Activated CD8-positive, alpha-beta T cell treated with anti-CD3 and anti-CD28 coated beads for 36 hours (primary cell): ENCODE measurements at places on chromosomes 6 and 20.

GRCh38 chr6:10193321-10193720 is 221.6 kb downstream of the TFAP2A start:
- no peak for DNase-seq

DNA sequence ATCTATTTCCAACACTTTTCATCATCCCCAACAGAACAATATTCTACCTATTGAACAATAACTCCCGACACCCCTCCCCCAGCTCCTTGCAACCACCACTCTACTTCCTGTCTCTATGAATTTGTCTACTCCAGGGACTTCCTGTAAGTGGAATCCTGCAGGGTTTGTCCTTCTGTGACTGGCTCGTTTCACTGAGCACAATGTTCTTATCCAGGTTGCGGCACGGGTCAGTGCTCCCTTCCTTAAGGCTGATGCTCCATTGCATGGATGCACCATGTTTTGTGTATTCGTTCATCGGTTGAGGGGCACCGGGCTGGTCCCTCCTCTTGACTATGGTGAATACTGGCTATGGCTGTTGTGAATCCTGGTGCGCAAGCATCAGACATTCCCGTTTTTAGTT is 163.2 kb downstream of the TBXT start:
- DNase-seq: no peak

DNA sequence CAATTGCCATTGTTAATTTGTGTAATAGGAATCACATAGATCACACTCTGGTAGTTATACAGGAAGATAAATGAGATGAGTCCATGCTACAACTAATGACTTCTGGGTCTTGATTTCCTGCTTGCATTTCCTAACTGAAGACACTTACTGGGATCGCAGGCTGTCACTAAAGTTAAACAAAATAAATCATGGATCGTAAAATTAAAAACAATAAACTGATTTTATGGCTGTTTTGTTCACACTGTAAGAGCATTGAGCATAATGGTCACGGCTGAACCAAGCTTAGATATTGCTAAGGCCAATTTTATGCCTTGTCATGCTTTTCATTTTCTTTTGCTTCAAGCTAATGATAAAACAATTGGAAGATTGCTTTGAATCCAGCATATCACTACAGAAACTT is 332.5 kb upstream of the CITED2 start:
- no peak for DNase-seq

DNA sequence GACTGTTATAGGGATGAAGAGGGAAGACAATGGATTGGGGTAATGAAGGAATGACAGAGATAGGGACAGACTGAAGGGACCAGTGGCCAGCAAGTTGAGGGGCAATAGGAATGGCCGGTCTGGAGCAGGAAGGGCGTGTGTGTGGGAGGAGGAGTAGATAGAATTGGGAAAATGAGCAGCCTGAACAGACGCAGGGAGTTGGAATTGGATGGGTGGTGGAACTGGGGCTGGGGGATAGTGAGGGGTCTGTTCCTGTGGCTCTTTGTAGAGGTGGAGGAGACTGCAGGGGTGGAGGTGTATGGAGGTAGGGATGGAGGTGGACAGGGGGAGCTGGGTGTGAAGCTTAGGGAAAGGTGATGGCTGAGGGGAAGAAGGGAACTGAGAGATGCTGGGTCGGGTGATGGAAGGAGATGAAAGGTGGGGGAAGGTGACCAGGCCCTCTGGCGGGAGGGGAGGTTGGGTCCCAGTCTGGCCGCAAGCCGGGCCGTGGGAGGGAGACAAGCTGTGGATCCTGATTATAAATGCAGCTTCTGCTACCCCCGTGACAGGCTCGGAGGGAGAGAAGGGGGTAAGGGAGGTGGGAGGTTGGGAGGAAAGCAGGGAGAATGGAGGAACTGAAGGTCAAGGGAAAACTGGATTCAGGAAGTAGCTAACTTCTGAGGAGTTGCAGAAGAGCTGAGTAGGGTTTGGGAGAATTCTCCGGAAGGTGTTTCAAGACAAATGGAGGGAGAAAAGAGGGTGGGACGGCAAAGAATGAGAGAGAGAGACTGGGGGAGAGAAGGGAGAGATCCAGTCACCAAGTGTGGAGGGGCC is 5.2 kb downstream of the SYNGAP1 start:
- DNase-seq: no peak

DNA sequence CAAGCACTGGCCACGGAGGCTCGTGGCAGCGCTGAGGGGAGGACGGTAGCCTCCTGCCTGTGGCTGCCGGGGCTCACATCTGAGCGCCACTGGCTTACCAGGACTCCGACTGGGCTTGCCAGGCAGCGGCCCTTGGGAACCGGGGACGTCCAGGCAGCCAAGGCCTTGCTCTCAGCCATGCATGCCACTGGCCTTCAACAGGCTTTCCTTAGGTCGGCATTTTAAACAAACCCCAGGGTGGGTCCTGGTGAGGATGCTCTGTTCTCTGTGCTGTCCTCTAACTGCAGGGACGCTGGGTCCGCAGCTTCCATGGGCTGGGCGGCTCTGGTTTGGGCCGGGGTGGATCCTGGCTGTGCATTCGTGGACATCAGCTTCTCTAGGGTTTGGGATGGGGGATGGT is 59.1 kb upstream of the BHLHE23 start:
- no peak for DNase-seq

- DNase-seq: no peak
Observed at GRCh38 chr6:133070410-133071043, 170.6 kb upstream of the EYA4 start.

- DNase-seq: no peak
Observed at GRCh38 chr6:33013608-33014007, 4.2 kb upstream of the HLA-DOA start.

DNA sequence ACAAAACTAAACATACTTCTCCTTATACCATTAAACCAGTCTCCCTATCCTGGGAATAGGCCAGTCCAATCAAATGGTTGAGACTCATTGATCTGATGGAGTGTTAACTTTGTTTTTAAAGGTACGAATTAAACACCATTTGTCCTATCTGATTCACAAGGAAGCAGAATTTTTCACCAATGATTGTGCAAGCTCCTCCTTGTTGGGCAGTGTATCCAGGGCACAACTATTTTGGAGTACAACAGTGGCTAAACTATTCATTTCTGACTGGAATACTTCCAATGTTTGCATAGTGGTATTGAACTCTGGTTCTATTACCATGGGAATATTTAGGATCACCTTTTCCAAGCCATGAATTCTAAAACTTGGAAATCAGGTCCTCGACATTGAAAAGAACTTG is 5.4 kb upstream of the PPP1R3G start:
- no peak for DNase-seq

DNA sequence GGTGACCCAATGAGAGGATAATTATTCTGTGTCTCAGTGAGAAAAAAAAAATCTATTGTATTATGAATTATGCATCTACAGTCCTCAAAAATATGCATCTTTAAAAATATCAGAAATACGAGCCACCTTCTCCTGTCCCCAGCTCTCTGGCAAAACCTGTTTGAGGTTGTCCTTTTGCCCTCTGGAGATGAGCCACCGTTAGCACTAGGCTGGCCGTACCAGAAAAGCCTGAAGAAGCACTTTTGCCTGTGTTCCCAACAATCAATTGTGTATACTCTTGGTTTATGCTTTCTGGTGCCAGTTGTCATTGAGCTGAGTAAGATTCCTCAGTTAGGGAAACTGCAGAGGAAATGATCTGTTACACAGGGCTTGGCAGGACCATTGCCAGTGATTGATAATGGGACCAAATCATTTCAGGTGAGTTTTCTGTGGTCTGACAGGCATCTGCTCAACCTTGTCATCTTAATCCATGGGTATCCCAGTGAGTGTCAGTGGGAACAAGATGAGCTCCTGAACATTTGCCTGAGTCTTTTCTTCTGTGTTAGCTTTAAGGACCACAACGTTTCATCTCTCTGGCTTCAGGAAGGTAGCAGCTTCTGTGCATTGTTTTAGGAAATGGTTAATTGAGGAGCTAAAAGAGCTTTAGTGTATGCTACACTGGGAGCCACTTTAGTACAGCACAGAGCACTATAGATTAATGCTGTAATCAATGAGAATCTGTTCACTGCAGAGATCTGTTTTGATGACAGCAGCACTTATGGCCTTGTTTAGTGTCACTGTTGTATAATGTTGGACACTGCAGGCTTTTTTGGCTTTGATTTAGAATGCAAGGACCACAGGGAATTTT is 330.1 kb downstream of the RIMS1 start:
- DNase-seq: no peak

DNA sequence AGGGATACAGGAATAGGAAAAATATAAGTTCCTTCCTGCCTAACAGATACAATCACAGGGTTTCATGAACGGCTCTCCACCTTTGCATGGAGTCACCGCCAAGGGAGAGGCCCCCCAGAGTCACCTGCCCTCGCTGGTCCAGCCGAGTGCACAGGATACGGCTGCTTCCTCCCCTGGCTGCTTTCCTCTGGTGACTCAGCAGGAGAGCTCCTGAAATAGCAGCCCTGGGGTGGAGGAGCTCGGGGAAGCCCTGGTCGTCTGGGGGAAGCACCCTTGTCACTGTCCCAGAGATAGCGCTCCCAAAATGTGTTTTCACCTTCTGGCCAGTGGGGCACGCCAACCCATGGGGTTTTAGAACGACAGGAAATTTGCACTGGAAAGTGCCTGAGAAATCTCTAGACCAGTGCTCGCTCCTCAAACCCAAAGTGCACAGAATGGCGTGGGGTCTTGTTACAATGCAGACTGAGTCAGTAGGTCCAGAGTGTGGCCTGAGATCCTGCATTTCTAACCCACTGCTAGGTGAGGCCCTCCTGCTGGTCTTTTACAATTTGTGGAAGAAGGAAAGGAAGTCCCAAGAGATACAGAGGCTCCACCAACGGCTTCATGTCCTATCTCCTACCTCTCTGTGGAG is 35.9 kb upstream of the FAM50B start:
- peak; percentile 7 for DNase-seq

DNA sequence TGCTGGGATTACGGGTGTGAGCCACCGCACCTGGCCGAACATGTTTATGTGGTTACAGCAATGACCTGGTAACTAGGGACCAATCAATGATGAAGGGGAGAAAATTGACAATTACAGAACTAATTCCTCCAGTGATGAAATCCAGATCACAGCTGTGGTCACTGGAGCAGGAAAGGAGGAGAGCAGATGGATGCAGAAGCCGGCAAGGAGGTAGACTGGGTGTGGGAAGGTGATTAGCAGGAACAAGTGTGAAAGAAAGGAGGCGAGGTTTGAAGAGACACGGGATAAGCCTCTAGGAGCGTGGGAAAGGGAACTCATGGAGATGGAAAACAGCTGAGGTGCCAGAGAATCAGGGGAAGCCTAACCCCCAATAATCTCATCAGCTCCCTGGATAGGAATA is 17.2 kb upstream of the SPAG4 start:
- DNase-seq: no peak

GRCh38 chr6:125981571-125982185 is 4.7 kb upstream of the TRMT11 start:
- DNase-seq: no peak

GRCh38 chr20:16411361-16411760 is 161.9 kb downstream of the KIF16B start:
- DNase-seq: no peak

GRCh38 chr6:85323435-85324040 is 126.3 kb upstream of the NT5E start:
- peak; percentile 91 for DNase-seq

DNA sequence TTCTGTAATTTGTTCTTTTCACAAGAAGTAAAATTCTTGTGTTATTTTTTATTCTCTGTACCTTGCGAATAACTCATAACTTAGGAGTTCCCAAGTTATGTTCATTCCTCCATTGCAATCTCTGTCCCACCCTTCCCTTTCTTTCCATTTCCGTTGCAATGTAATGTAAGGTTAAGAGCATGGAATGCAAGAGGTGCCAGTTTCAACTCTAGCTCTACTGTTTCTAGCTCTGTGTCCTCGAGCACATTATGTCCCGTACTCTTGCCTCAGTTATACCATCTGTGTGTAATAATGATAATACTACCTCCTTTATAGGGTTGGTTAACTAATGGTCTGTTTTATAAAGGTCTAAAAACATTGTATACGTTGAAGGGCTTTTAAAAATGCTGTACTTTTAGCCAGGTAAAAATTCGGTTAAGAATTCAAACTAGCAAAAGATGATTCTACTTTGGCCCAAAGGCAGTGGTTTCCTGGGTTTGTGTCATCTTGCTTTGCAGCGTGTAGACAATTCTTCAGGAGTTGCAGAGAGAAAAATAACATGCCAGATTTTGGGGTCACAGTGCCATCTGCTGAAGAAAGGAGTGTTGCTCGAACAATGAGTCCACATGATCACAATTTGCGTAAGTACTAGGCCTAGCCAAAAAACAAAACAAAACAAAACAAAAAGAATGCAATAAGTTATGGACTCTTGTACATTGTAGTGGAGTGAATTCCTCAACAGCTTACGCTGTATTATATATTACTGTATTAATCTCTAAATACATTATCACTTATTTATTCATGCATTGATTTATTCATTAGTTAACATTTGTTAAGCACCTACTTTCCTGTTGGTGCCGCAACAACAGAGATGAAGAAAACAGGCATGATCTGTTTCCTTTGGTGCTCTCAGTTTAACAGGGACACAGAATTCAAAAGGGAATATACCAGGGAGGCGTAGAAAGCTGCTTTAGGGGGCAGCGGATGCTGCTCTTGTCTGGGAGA is 10.0 kb upstream of the PFDN4 start:
- DNase-seq: no peak

- no peak for DNase-seq
Observed at GRCh38 chr6:163902993-163903392, 488.5 kb downstream of the QKI start.

GRCh38 chr6:158011478-158011920 is 29.8 kb downstream of the SYNJ2 start:
- DNase-seq: no peak

DNA sequence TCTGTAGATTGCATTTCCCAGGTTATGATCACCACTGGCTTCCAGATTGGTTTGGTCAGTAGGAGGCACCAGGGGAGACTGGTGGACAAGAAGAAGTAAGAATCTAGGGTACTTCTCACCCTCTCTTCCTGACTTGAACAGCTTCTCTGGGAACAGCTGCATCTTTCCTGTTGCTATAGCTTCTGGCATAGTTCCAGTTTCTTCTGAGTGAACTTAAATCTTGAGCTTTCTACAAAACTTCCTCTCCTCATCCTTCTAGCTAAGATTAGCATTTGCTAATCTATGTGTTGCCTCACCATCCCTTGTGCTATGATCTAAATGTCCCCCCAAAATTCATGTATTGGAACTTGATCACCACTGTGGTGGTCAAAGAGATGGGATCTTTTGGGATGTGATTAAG is 724.6 kb downstream of the UTRN start:
- DNase-seq: no peak
